Caco-2 (cell line): ENCODE measurements at places on chromosomes 7 and 10.

DNA sequence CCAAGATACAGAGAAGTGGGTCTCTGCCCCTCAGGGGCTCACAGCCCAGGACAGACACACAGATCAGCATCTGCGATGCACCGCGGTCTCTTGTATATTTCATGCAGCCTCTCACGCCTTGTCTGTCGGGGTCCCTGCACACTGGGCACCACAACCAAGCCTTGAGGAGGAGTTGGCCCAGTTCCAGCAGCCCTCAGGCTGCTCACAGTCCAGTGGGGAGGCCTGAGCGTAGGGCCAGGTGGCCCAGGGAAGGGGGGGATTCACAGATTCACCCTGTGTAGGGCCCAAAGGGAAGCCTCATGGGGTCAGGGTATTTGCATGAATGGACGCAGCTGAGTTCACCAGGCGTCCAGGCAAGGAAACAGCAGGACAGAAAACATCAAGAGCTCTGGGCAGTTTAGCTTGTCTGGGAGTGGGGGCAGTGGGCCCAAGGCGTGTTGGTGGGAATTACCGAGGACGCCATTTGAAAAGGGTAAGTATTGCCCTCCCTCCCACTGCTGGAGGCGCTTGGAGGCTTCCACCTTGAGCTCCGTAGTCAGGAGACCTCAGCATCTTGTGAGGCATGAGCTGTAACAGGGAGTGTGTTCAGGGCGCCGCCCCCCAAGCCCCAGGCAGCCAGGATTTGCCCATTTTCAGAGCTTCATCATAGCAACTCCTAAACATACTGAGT lies 129.1 kb upstream of the CHST15 start:
- DNase-seq: no peak

- DNase-seq: no peak
Observed at GRCh38 chr10:36677431-36677768, 448.0 kb upstream of the ANKRD30A start.

DNA sequence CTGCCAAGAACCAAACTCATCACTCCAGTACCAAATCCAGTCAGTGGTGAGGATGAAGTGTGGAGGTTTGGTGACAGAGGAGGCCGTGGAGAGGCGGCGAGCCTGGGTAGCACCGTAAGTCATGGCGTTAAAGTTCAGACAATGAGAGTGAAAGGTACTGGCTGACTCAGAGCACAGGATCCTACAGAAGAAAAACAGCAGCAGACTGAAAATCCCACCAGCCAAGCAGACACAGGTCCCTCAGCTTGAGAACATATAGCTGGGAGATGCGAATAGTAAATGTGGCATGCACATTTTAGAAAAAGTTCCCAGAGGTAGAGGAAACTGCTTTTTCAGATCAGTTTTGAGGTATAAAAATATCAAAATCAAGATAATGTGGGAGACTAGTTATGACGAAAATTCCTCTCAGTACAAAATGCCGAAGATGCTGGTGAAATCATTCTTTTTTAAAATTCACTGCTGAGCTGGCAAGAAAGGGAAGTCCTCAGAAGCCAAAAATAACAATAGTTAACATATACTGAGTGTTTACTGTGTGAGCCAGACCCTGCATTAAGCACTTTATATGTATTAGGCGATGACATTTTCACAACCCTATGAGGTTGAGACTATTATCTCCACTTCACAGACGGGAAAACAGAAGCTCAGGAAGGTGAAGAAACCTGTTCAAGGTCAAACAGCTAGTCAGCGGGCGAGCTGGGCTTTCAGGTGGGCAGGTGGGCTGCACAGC lies 20.9 kb downstream of the PARP12 start:
- no peak for DNase-seq

DNA sequence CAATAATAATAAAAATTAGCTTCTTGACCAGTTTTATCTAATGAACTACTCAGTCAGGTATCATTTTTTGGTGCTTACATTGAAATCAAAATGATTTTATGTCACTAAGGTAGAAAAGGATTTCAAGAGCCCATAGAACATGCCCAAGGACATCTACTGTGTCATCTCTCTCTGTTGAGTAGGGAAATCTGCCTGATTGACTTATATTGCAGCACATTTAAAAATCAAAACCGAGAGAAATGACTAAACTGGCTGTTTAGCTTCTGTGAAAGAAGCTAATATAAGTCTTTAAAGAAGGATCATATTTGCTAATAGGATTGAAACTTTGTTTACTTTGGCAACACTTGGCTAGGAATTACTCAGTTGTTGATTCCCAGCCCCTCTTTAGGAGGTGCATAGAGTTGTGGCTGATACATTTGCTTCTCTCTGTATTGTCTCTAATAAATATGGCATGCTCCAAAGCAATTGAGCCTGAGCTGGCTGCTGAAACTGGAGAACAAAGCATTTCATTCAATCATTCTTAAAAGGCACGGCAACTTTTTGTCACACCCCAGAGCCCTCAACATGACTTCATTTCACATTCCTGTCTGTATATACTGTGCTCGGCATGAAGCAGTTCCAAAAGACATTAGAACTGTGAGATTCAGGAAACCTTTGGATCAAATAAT lies 1096.9 kb upstream of the POT1 start:
- no peak for DNase-seq

- peak; percentile 41 for DNase-seq
Observed at GRCh38 chr10:34906067-34906965, 91.2 kb upstream of the PARD3 start.

DNA sequence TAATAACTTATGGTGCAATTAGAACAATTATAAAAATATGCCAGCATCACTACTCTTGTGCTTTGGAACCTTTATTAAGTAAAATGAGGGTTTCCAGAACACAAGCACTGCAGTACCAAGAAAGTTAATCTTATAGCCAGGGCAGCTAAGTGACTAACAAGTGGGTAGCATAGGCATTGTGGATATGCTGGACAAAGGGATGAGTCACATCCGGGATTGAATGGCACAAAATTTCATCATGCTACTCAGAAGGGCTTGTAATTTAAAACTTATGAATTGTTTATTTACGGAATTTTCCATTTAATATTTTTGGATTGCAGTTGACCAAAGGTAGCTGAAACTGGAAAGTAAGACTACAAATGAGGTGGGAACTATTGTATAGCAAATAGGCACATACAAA lies 250.6 kb downstream of the C7orf25 start:
- no peak for DNase-seq

GRCh38 chr10:29227201-29227600 lies 61.7 kb upstream of the LYZL1 start:
- DNase-seq: no peak

GRCh38 chr7:77479536-77480088 lies 57.5 kb upstream of the PTPN12 start:
- DNase-seq: peak; percentile 84

DNA sequence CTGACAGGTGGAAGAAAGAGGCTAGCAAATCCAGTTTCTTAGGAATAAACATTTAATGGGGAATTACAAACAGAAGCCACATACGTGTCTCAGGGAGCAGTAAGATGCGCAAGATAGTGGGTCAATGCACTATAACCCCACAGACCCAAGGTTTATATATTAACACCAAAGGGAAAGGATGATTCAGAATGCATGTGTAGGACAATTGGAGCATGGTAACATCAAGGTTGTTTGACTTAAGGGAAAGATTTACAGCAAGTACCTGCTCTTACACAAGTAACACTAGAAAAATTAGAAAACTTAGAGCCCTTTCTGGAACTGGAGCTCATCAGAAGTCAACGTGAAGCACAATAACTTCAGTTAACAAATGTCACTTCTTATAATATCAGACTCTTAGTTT lies 161.1 kb upstream of the ZWINT start:
- no peak for DNase-seq

DNA sequence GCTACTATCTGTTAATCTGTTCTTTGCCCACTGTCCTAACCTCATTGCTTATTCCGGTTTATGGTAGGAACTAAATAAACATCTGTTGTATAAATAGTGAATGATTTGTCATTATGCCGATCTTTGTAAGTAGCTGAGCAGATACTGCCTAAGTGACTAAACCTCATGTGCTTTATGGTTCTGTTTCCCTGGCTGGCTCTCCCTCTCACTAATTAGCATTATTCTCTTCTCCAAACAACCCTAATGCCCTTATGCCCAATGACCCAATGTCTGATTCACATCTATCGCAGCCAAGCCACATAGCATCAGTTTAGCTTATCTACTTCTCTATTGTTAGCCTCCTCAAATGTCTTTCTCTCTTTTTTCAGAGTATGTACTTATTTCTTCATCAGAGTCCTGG lies 462.3 kb upstream of the POT1 start:
- DNase-seq: no peak

DNA sequence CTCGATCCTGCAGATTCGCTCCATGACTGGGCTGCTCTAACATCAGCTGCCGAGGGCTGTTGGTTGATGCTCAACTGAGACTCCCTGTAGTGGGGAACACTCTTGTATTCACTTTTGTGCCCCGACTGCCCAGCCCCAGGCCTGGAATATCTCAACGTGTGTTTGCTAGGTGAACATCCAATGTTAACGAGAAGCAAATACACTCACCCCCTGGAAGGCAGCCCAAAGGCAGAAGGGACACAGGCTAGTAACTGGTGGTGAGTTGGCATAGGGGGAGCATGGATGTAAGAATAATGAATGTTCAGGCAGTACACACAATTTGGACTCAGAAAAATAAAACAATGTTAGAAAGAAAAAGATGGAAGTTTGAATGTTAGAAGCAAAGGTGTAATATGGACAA lies 24.0 kb upstream of the RBM33 start:
- DNase-seq: no peak

GRCh38 chr7:140375892-140376730 lies 22.2 kb downstream of the SLC37A3 start:
- no peak for DNase-seq

GRCh38 chr10:3136336-3136735 lies 36.2 kb downstream of the PITRM1 start:
- DNase-seq: no peak

DNA sequence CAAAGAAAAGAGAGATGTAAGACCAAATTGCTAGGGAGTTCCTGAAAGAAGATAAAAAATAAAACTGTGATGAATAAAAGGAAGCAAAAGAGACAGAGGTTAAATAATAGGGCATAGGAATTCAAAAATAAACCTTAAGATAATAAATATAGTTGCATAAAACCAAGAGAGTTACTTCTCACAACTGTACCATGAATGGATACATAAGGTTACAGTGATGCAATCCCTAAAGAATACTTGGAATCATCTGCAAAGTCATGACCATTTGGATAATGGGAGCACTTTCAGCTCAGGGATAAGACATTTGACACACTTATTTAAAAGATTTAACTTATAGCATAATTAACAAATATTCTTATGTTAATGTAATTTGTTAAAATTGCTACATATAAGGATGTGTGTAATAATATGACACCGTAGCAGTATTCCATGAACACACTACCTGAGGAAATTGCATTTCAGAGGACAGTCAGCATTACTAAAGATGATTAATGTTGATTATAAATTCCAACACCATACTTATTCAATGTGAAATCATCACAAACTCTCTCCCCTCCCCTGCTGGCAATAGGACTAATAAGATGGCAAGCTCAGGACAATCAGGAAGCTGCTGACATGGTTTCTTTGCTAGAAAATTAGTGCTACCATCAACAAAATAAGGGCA lies 202.1 kb upstream of the AKR1E2 start:
- DNase-seq: no peak

DNA sequence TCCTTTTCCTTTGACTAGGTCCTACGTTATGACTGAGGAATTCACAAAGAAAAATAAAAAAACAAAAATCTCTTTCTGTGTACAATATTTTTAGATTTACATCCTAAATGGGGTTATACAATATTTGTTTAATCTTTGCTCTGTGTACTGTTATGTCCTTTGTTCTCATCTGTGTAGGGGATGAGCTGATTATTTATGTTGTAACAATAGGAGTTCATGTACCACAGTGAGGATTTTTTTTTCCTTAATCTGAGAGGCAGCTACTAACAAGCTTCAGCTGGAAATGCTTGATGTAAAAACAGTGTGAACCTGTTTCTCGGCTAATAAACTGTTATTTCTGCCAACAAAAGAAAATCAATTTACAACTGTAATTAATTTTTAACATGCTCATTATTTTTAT lies 58.0 kb downstream of the ORC5 start:
- DNase-seq: no peak

- no peak for DNase-seq
Observed at GRCh38 chr10:4022473-4022872, 237.5 kb upstream of the KLF6 start.

DNA sequence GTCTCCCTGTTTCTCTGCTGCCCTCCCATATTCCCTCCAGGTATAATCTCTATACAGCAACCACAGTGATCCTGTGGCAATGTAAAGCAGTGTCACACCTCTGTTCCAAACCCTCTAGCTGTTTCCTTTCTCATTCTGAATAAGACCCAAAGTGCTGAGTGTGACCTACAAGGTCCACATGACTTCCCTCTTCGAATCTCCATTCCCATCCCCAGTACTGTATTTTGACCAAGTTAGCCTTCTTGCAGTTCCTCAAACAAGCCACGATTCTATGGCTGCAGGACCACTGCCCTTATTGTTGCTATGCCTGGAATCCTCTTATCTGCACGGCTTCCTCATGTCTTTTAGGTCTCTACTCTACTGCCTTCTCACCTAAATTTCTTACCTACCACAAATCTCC lies 291.9 kb downstream of the DOCK4 start:
- DNase-seq: no peak

GRCh38 chr7:112648781-112649180 lies 141.4 kb downstream of the TMEM168 start:
- DNase-seq: no peak

- no peak for DNase-seq
Observed at GRCh38 chr10:100978901-100979195, 8.4 kb downstream of the MRPL43 start.

- DNase-seq: no peak
Observed at GRCh38 chr10:86699541-86699940, 31.2 kb downstream of the LDB3 start.

DNA sequence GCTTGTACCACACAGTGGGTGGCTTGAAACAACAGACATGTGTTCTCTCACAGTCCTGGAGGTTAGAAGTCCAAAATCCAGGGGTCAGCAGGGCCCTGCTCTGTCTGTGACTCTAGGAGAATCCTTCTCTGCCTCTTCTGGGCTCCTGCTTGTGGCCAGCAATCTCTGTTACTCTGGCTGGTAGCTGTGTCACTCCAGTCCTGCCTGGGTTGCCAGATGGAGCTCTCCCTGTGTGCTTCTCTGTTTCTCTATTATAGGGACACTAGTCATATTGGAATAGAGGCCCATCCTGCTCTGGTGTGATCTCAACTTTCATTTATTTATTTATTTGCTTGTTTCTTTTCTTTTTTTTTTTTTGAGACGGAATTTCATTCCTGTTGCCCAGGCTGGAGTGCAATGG lies 276.6 kb upstream of the GALNT17 start:
- DNase-seq: no peak

DNA sequence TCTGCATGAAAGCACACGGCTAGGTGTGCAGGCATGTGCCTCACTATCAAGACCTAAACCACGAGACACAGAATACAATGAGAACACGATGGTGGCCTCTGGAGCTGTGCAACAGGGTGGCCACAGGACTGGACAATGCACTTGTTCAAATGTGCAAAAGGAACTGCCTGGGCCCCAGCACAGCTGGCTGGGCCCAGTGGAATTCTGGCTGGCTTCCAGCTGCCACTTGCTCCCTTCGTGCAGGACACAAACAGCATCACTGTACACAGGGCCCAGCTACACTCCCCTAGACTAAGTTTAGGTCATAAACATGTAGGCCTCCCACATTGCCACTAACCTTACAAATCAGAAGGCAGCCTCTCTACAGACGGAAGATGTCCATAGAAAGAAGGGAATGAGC lies 23.4 kb downstream of the DOCK4 start:
- no peak for DNase-seq
